ENCODE measurements at places on chromosomes 6 and 20.

DNA sequence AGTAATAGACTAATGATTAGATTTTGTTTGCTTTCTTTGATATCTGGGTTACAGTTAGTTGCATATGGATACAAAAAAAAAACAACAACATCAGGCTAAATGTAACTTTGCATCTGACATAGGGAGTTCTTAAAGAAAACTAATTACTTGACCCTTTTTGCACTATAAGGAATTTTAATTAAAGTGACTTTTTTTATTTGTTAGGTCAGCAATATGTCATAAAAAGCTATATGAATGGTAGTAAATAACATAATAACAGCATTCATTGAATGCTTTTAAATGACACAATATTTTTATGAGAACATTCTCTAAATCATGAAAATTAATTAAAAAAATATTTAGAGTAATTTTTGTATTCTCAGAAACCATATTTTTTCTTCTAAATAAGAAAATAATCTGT lies 183.6 kb downstream of the GRIK2 start:
- no peak for DNase-seq

DNA sequence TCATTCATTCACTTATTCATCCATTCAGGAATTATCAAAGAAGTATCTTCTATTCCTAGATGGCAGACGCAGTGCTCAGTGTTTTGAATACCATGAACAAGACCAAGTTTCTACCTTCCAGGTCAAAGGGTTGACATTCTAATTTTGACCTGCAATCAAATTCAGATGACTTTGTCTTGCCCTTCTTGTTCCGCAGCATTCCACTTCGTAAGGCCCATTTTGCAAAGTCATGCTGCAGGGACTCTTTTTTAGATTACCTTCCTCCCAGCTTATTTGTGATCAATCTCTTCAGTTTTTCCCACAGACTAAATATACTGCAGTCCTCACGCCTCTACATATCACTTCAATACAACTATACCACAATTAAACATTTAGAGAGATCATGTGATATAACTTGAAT lies 7.1 kb upstream of the TAAR1 start:
- no peak for DNase-seq

DNA sequence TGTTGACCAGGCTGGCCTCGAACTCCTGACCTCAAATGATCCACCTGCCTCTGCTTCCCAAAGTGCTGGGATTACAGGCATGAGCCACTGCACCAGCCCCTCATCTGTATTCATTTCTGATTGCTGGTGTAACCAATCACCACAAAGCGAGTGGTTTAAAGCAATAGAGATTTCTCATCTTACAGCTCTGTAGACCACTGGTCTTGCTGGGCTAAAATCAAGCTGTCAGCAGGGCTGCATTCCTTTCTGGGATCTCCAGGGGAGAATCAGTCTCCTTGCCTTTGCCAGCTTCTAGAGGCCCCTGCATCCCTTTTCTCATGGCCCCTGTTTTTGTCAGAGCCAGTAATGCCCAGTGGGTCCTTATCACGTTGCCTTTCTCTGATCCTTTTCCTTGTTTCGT lies 49.9 kb upstream of the PMEPA1 start:
- DNase-seq: no peak

- no peak for DNase-seq
These were observed 717.8 kb upstream of the HS3ST5 start for GRCh38 chr6:115060581-115060980.

- peak; percentile 71 for DNase-seq
These were observed 92.8 kb downstream of the CLIC5 start for GRCh38 chr6:45922728-45923351.

DNA sequence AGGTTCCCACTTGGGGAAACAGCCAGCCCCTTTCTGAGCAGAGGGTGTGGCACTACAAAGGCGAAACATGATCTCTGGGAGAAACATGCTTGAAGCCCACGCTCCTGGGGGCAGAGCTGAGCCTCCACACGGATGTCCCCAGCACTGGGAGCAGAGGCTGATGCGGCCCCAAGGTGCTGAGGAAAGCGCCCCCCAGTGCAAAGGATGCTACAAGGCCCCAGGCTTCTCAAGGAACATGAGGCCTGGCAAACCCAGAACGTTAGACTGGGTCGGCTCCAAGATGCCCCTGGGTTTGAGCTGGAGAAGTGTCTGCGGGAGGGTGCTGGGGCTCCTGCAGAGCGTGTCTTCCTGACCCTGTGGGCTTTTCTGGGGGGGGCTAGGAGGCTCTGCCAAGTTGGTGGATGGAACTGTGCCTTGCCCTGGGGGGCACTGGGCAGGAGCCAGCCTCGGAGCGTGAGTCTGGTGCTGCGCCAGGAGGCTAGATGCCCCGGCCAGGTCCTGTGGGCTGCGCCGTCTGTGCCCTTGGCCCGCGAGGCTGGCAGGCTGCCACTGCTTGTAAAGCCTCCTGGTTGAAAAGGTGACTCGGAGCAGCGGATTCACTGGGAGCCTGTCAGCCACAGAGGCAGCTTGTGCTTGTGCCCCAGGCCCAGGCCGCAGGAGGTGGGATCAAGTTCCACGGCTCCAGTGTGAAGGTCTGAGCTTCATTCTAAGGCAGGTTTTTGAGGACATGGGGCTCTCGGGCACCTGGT lies 8.1 kb downstream of the SYNJ2 start:
- no peak for DNase-seq

GRCh38 chr6:80886475-80886874 lies 780.0 kb downstream of the BCKDHB start:
- DNase-seq: no peak
